ENCODE measurements at places on chromosomes 2 and 18.

DNA sequence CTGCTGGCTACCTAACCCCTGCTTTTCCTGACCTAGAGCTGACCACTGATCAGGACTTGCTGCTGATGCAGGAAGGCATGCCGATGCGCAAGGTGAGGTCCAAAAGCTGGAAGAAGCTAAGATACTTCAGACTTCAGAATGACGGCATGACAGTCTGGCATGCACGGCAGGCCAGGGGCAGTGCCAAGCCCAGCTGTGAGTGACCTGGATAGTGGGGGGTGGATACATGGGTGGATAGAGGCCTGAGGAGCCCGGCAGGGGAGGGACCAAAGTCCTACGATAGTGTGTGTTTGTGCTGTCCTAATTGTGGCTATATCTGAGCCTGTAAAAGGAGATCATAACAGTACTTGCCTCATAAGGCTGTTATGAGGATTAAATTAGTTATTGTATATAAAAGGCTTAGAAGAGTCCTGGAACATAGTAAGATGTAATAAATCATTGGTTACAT lies 8.2 kb downstream of the PLCD4 start:
- DNase-seq: no peak

- DNase-seq: no peak
Observed at GRCh38 chr2:26035090-26035743, 1.3 kb downstream of the RAB10 start.

- DNase-seq: no peak
Observed at GRCh38 chr2:27324720-27325119, 1.8 kb upstream of the MPV17 start.

DNA sequence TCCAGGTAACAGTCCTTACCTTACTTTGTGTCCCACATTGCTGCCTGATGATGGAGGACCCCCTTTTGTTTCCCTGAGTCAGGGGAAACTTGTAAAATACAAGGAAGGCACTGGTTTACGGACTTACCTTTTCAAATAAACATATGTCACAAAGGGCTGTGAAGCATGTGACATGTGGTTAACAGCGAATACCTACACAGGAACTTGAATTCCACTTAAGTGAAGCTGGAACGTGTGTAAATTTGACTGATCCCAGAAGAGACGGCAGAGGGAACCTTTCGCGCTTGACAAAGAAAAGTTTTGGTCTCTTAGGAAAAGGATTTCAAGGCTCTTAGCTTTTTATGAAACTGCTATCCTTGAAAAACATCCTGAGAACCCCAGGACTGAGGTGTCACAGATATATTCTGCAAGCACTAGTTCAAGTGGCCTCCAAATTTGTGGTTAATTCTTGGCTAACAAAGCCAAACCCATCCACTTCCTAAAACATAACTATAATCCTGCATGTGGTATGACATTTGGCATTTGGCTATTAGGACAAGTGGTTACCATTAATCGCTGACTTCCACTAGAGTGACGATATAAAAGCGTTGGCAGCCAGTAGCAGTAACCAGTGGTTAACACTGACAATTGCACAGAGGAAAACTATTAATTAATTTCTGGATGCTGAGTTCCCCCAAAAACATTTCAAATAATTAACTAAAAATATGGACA lies 55.6 kb downstream of the ITGB6 start:
- no peak for DNase-seq

GRCh38 chr18:27652480-27653121 lies 467.5 kb upstream of the CHST9 start:
- DNase-seq: no peak

GRCh38 chr2:212745359-212745758 lies 206.8 kb upstream of the ERBB4 start:
- DNase-seq: no peak

DNA sequence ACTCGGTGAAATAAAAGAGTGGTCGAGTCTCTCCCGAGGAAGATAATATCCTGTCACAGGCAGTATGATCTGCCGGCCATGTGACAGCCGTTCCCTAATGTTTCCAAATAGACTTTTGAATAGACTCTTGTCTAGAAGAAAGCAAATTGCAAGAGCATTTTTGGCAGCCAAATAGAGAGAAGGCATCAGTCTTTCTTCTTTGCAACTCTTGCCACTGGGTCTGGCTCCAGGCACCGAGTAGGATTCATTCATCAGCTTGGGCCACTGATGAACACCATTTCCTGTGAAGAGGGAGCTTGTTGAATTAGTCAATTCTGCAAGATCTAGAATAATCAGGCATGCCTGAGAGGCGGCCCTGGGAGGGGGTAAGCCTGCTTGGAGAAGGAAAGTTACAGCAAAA lies 165.6 kb downstream of the KLHL29 start:
- DNase-seq: no peak

DNA sequence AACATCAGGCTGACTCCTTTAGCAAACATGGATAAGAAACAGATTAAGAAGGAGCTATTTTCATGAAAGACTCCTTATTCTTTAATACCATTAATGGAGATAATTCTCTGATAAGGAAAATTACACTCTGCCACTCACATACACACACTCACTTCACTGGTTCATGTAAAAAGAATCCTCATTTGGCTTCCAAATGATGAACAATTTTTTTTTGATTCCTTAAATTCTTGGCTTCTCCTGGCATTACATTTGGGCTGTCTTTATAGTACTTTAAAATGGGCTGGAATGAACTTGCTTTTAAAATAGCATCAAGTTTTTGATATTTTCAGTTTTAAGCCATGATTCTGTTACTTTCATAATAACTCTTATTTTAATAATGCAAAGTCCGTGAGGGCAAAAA lies 328.6 kb downstream of the SLC8A1 start:
- no peak for DNase-seq

GRCh38 chr18:25019086-25019860 lies 332.7 kb downstream of the ZNF521 start:
- DNase-seq: no peak

DNA sequence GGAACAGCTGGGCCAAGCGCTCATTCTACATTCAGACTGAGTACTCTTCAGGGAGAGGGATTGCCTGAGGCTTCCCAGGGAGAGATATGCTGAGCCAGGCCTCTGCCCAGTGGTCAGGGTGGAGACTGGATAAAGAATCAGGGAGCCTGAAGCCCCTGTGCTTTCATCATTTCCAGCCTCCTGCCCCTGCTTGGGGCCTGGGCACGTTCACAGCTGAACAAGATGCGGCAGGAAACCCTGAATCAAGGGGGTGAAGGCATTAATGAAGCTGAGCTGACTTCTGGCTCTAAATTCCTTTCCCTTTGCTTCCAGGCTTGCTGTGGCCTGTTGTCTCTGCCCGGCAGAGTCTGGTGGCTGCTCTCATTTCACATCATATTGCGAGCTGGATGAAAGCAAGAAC lies 35.0 kb downstream of the RPL37A start:
- no peak for DNase-seq

GRCh38 chr2:152577579-152577978 lies 139.7 kb downstream of the PRPF40A start:
- DNase-seq: no peak

DNA sequence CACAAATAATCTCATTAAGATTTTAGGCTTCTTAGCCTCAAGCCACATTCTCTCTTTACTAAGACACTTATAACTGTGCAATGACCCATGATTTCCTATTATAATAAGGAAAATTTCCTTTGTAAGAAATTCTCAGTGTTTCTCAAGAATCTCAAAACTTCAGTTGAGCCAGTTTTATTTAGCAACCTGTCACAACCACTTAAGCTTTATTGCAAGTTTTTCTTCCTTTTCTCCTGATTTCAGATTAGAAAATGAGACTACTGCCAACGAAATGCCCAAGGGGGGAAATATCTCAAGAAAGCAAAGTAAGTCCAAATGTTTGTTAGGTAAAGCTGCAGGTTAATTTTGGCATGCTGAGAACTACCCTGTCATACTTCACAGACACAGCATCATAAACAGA lies 178.5 kb downstream of the THADA start:
- DNase-seq: no peak

DNA sequence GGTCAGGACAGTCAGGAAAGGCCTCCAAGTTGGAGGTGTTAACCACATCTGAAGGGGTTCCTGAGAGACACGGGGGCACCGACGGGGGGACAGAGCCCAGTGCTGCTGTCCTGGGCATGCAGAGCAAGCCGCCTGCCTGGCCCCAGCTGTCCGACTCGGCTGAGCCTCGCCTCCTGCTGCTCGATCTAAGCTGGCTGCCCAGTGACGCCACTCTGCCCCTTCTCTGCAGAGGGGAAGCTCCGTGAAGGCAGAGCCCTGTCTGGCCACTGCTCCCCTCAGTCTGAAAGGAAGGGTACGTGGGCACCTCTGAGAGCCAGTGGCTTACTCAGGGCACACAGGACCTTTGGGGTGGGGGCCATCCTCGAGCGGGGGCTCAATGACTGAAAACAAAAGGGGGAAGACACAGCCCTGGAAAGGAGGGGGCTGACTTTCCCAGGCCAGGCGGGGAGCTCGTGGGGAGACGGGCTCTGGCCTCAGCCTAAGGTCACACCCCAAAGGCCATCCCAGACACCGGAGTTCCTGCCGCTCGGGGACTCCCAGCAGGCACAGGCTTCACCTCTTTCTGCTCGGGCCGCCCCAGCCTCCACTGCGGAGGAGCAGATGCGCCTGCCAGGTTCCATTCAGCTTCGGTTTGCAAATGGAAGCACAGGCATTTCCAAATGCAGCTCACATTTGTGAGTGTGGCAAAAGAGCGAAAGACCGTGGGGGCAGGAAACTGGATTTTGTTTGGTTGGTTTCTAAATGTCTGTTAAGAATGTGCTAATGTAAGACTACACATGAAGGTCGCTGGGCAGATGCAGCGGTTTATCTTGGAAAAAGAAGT lies 136.9 kb downstream of the HDAC4 start:
- DNase-seq: no peak

GRCh38 chr2:36485521-36485920 lies 112.4 kb downstream of the FEZ2 start:
- DNase-seq: no peak

DNA sequence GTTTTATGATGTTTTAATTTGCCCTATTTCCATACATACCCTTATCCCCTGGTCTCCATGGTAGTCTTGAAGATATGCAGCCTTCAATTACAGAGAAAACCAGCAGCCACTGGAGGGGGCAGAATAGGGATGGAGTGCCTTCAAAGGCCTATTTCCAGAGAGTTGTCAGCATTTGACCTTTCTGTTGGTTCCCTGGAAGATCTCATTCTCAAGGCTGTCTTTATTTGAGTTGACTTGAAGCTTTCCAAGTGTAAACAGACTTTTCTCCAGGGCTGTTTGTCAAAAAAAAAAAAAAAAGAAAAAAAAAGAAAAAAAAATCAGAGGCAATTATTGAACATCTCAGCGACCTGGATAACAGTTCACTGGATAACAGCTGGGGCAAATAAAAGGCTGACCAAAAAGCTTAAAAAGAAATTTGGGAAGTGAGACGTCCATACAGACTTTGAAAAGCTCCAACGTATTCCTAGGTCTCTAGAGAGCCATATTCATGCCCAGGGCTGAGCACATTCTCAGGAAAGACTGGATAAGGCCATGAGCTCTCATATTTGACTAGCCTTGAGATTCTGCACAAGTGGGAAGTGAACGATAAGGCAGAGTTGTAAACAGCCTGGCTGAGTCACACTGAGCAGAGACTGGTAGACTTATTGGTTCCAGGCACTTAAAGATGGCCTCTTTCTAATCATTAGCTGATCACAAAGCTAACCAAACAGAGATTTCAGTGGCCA lies 126.6 kb downstream of the VAPA start:
- DNase-seq: no peak

- no peak for DNase-seq
Observed at GRCh38 chr18:3648200-3648599, 198.2 kb downstream of the TGIF1 start.

DNA sequence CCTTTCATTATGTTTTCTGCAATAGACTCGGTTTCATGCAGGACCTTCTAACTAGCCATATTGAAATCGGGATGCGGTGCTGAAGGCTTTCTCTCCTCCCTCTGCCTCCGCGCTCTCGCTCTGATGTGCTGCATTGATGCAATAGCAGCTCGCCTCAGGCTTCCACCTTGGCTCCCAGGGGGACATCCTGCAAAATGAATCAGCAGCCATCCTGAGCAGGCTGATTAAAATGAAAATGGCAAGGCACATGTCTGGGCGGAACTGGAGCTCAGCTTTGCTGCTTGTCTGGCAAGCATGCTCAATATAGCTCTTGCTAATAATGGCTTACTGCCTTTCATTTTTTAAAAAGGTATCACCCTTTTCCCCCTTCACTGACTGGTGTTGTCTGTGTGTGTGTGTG lies 806 bp upstream of the MYT1L start:
- DNase-seq: no peak

- DNase-seq: no peak
Observed at GRCh38 chr2:223882715-223883114, 45.3 kb upstream of the AP1S3 start.

DNA sequence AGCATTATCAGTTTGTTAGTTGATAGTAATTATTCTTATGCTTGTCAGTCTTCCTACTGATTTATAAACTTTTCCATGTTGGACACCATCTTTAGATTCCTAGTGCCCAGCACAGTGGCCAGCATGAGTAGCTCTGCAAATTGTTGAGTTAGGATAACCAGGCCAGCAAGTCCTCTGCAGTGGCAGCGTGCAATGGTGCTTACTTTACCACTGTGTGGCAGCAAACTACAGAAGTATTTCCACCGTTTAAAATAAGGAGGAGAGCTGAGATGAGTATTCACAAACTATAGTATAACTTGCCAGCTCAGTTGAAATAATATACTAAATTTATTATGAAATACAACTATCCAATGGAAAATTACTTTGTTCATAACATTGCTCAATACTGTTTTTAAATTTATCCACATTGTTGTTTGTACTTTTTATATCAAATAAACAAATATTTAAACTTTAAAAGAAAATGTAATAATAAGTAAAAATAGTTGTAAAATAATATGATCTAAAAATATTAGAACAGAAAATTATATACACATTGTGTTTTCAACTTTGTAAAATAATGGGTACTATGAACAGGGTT lies 9.3 kb upstream of the THADA start:
- DNase-seq: no peak

- DNase-seq: no peak
Observed at GRCh38 chr2:175557810-175558377, 376.4 kb upstream of the ATP5MC3 start.

GRCh38 chr2:120579916-120580685 lies 155.6 kb upstream of the GLI2 start:
- DNase-seq: no peak

- no peak for DNase-seq
Observed at GRCh38 chr2:57725337-57725947, 321.2 kb upstream of the VRK2 start.

- DNase-seq: no peak
Observed at GRCh38 chr18:13676471-13676870, 49.9 kb downstream of the FAM210A start.

DNA sequence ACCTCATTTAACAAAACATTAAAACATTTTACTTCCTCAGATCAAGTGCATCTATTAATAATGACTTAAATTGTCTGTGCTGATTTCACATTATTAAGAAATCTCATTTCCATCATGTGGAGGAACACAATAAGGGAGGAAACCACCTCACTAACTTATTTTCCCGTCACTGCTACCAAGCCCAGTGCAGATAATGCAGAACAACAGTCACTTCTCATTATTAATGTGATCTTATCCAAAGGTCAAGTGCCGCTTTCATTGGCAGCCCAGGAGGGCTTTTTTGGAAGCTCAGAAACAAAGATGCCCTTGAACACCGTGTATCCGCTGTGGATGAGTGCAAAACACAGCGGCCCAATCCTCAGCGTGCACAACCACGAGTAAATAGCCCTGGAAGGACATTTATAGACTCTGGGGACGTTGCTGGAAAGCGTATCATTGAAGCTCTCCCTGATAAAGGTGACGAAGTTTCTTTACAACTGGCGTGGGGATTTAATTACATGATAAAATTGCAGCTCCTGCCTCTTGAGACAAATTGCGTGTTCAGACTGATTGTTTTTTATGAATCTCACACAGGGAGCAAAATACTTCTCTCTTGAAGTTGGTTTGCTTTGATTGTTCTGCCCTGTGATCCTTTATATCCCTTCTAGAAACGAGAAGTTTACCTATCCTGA lies 13.2 kb downstream of the ASB18 start:
- no peak for DNase-seq
